ENCODE measurements at places on chromosomes 4 and X.

GRCh38 chrX:67555578-67556203 lies 11.9 kb downstream of the AR start:
- no peak for DNase-seq

GRCh38 chrX:30906726-30907125 lies 17.7 kb upstream of the TAB3 start:
- no peak for DNase-seq

- DNase-seq, result no peak
These were observed 50.0 kb upstream of the TBC1D9 start for GRCh38 chr4:140806163-140806562.

- DNase-seq, result no peak
These were observed 18.3 kb downstream of the GTPBP6 start for GRCh38 chrX:300334-300733.

GRCh38 chr4:5940470-5941203 lies 47.8 kb upstream of the CRMP1 start:
- no peak for DNase-seq
